ENCODE measurements at places on chromosomes 16 and 17.

DNA sequence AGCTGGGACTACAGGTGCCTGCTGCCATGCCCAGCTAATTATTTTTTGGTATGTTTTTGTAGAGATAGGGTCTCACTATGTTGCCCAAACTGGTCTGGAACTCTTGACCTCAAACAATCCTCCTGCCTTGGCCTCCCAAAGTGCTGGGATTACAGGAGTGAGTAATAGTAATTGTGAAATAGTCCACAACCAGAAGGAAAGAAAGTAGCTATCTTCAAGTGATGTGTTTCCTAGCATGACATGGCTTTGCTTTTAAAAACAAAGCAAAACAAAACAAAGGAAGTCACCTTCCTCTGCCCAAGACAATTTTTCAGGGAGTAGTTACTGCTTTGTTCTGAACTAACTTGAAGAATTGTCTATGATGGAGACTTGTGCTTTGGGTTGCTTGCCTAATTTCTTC lies 27.0 kb downstream of the ATP6V0A1 start:
- no peak for DNase-seq

DNA sequence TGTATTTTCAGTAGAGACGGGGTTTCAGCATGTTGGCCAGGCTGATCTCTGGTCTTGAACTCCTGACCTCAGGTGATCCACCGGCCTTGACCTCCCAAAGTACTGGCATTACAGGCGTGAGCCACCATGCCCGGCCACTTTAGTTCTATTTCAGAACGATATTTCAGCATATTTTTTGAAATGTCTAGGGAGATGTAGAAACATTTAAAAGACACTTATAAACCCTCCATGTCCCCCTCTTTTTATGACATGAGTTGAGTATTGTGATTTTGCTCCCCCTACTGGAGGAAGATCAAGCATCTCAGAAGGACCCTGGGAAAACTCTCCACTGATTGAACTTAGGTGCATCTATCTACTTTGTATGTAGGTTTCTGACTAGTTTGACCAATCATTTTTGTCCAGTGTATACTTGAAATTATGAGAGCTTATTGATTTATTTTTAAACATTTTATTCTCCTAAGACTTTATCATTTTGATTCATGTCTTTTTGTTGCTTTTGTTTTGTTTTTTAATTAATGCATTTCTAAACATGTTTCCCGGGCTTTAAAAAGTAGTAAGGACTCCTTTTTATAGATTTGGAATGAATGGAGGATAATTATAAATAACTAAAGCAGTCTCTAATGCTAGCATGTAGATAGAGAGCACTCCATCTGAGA lies 105.1 kb downstream of the CHD9 start:
- DNase-seq = peak; percentile 62

GRCh38 chr17:28738680-28739384 lies 5.0 kb upstream of the TRAF4 start:
- peak; percentile 45 for DNase-seq

DNA sequence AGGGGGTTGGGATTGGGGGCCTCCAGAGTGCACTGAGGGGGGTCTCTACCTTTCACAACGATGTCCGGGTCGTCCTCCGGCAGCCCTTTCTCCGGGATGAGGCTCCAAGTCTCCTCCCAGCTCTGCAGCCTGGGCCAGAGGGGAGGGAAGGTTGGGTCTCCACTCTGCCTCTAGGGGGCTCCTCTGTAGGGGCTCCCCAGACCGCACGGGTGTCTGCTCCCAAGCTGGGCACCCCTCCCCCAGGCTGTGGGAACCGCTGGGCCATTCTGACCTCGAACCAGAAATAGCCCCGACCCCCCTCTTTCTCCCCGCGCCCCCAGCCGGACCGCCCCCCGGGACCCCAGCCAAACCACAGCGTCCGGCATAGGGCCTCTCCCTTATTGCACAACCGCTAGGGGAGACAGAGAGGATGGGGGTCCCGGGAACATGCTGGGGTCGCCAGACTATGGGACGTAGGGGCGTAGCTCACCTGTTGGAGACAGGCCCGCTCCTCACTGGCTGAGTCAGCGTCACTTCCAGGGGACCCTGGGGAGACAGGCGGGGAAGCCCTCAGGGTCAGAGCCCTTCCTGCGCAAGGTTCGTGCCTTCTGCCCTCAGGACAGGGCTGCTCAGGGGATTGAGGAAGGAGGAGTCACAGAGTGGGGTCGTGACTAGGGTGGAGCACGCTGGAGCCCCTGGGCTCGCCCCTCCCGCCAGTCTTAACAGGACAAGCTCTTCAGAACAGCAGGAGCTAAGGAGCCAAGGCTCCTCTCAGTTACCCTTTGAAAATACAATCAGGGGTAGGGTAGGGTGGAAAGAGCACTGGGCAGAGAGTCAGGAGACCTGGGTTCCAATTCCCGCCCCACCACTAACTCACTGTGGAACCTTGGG lies 2.7 kb downstream of the PLEKHH3 start:
- peak; percentile 30 for DNase-seq

DNA sequence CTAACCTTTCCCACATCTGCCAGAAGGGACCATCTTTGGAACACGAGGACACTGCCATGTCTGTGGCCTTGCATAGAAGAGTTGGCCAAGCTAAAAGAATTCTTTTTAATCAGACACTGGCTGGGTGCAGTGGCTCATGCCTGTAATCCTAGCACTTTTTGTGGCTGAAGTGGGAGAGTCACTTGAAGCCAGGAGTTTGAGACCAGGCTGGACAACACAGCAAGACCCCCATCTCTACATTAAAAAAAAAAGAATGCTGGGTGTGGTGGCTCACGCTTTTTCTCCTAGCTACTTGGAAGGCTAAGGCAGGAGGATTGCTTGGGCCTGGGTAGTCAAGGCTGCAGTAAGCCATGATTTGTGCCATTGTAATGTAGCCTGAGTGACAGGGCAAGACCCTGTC lies 9.3 kb upstream of the DUSP14 start:
- DNase-seq = no peak

GRCh38 chr17:550041-550398 lies 164.6 kb downstream of the VPS53 start:
- DNase-seq = no peak

- no peak for DNase-seq
These were observed 39.7 kb downstream of the KCNJ2 start for GRCh38 chr17:70208825-70209555.

DNA sequence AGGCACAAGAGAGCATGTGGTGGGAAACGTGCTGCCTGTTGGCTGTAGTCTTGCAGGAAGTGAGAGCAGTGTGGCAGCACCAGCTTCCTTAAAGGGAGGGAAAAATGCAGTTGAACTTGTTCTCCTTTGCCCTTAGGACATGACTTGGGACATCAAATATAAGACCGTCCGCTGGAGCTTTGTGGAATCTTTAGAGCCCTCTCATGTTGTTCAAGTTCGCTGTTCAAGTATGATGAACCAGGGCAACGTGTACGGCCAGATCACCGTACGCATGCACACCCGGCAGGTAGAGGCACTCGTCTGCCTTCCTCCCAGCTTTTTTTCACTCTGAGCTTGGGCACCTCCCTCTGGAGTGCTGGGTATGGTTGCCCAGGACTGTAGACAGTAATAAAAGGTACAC lies 23.3 kb downstream of the GPR179 start:
- no peak for DNase-seq

GRCh38 chr17:75595920-75596313 lies 8.3 kb downstream of the MYO15B start:
- DNase-seq = no peak

DNA sequence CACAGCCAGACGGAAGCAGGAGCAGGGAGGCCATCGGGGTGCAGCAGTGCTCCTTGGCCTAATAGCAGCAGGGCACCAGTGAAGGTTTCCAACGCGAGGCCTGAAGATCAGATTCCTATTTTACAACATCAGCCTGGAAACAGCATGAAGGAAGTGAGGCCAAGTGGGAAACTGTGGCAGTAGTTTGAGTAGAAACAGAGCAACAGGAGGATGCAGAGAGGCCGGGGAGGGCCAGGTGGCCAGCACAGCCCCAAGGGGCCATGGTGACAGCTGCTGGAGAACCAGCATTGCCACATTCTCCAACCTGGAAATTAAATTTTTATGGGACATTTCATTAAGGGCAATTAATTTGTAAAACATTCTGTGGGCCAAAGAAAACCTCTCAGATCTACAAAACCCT lies 3.4 kb upstream of the ANKRD11 start:
- no peak for DNase-seq

DNA sequence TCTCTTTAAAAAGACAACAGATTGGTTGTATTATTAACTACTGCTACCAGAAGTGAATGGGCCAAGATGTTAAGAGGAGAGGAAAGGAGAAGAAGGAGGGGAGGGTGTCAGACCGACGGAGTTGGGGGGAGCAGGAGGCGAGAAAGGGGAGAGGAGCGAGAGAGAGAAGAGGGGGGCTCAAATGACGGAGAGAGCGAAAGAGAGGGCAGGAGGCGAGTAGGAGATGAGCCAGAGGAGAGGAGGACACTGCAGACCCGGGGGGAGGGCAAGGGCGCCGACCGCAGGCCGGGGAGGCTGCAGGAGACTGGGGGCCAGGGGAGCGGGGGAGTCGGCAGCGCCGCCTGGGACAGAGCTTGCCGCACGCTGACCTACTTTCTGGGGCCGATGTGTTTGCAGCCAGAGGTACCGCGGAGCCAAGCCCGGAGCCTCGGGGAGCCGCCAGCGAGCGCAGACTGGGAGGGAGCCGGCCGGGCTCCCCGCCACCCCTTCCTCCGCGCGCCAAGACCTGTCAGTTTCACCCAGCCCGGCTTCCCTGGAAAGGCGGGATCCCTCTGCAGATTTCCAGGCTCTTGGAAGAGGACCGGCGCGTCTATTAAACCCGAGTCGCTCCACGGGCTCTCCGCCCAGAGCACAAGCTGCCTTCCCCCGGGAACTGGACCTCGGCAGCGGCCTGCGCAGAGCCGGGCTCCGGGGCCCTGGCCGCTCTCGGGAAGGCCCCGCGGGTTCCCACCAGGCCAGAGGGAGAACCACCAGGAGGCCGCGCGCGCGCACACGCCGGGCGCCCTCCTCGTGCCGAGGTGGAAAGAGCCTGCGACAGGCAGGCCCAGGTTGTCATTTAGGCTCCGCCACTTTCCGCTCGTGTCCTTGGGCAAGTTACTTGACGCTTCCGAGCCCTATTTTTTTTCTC lies 74.6 kb downstream of the CMC2 start:
- DNase-seq = no peak

- no peak for DNase-seq
These were observed 8.2 kb downstream of the WDR45B start for GRCh38 chr17:82640036-82640435.

DNA sequence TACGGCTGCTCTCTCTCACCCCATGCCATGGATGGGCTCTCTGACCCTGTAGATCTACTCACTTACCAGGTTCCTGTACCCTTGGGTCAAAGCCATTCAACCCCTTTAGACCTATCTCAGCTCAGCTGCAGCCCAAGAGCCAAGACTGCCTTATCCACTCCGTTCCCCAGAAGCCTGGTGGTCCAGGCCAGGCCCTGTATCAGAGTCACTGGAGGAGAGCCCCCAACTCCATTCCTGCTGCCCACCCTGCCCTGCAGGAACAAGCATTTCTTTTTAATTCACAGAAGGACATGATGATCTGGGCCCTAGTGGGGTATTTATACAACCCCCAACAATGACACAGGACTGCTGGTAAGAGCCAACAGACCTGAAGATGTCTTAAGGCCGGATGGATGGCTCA lies 76.8 kb downstream of the AIPL1 start:
- DNase-seq = no peak

GRCh38 chr16:57473906-57474305 lies 11.4 kb downstream of the POLR2C start:
- DNase-seq = no peak

- DNase-seq = no peak
These were observed 32.1 kb upstream of the SREBF1 start for GRCh38 chr17:17868641-17869522.

- no peak for DNase-seq
These were observed 46.7 kb upstream of the RCVRN start for GRCh38 chr17:9951803-9952202.

- no peak for DNase-seq
These were observed at the start of gene GSG1L for GRCh38 chr16:28063591-28064061. TSS of gene GSG1L (minus strand) at chr16:28063714. CDS start at chr16:28063424, 290 bp downstream.

GRCh38 chr17:17416007-17416399 lies 60.8 kb upstream of the MED9 start:
- peak; percentile 28 for DNase-seq

DNA sequence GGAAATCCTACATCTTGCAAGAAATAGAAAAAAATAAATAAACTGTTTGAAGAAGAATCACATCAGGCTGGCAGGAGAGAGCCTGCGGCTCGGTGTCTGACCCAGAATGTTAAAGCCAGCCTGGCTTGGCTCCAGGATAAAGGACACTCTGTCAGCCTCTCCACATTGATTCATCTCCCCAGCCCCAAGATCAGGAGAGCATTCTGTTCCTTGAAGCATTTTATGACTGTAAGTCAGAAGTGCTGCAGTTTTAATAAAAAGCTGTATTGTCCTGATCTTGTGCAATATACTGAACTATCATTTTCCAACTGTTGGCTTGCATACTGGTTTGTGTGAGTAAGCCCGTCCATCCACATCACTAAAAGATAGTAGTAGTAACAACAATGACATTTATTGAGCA lies 426.6 kb downstream of the HAPSTR1 start:
- DNase-seq = no peak

GRCh38 chr17:31900877-31901276 lies 631 bp downstream of the UTP6 start:
- DNase-seq = no peak

- no peak for DNase-seq
These were observed 5.2 kb upstream of the CDC42EP4 start for GRCh38 chr17:73316919-73317505.

DNA sequence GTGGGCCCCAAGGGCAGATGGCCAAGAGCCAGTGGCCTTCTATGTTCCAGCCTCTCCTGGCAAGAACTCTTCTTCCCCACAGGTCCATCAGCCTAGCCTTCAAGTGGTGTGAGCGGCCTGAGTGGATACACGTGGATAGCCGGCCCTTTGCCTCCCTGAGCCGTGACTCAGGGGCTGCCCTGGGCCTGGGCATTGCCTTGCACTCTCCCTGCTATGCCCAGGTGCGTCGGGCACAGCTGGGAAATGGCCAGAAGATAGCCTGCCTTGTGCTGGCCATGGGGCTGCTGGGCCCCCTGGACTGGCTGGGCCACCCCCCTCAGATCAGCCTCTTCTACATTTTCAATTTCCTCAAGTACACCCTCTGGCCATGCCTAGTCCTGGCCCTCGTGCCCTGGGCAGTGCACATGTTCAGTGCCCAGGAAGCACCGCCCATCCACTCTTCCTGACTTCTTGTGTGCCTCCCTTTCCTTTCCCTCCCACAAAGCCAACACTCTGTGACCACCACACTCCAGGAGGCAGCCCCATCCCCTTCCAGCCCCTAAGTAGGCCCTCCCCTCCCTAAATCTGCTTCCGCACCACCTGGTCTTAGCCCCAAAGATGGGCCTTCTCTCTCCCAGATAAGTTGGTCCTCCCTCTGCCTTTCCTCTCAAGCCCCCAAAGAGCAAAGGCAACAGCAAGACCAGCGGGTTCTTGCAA lies 5.2 kb downstream of the G6PC3 start:
- no peak for DNase-seq

- no peak for DNase-seq
These were observed 80.1 kb upstream of the GNG13 start for GRCh38 chr16:880471-881171.

- no peak for DNase-seq
These were observed 22.2 kb upstream of the RHOT1 start for GRCh38 chr17:32120141-32120540.

GRCh38 chr17:19905502-19905901 lies 37.8 kb upstream of the ULK2 start:
- no peak for DNase-seq

Data from CD4-positive, alpha-beta T cell treated with Interleukin-15 for 4 hours (primary cell).